ENCODE measurements at places on chromosomes 1 and 21.

GRCh38 chr21:35358008-35358407 lies 308.9 kb upstream of the RUNX1 start:
- no peak for DNase-seq

DNA sequence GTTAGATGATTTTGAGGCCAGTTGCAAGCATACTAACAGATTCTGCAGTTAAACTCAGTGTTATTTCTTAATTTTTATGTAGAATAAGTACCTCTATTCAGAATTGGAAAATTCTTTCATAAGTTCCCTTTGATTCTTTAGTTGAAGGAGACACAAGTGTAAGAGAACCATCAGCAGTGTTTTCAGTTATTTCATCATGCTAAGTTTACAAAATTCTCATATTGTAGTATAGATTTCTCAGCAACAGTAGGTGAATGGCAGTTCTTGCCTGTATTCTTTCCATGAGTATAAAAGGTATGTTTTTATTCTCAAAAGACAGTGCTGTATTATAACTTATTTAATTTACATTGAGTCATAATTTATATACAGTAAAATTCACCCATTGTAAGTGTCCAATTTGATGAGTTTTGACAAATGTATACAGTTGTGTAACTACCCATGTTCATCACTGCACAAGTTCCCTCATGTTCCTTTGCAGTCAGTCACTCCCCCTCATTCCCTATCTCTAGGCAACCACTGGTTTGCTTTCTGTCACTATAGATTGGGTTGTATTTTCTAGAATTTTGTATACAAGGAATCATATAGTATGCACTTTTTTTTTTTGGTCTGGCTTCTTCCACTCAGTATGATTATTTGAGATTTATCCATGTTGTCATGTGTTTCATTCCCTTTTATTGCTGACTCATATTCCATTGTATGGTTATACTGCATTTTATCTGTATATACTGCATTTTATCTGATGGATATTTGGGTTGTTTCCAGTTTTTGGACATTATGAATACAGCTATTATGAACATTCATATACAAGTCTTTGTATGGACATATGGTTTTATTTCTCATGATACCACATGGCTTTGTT lies 3.9 kb downstream of the RPS6KC1 start:
- no peak for DNase-seq

GRCh38 chr1:154446292-154446691 lies 41.1 kb downstream of the IL6R start:
- DNase-seq, result no peak

GRCh38 chr1:76170084-76170483 lies 95.5 kb downstream of the ST6GALNAC3 start:
- no peak for DNase-seq

DNA sequence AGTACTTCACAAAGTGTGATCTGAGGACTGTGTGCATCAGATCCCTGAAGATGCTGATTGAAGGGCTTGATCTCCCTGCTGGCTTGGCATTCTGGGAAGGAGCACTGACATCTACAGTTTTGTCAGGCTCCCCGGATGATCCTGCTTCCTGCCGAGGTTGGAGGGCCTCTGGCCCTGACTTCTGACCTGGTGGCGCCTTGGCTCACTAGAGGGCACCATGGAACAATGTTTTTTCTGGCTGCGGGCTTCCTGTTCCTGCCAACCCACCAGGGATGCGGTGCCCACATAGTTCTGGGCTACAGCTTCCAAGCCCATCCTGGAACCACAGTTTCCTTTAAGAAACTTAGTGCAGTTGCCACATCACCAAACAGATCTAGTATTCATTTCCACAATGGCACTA lies 38.8 kb upstream of the RASAL2 start:
- no peak for DNase-seq

GRCh38 chr1:15786581-15786980 lies 20.9 kb downstream of the UQCRHL start:
- DNase-seq, result no peak

GRCh38 chr1:204307334-204307883 lies 52.3 kb downstream of the PLEKHA6 start:
- DNase-seq, result no peak

DNA sequence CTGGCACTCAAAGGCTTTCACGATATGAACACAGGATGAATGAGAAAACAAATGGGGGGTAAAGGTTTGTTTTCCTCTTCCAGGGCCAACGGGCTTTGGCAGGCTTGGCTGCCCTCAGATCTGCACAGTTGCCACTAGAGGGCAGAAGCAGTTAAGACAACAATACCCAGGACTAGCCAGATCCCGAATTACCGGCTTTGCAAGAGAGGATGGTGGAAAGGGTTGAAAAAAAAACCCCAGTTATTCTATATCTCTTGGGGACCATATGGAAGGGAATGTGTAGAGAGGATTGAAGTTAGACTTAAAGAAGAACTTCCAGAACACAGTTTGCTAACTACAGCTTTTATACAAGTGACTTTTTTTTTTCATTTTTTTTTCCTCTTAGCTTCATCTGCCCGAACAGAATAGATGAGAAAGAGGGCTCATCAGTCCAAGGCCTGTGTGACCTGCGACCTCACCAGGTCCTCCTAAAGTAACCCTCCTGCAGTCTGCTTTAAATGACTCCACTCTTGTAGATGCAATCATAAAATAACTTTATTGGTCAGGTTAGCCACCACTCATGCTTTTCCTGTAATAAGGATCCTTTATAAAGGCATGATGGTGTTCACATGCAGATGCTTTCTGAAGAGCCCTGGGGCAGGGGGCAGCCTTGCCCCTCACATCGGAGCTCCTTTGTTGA lies 10.7 kb downstream of the FMOD start:
- peak; percentile 68 for DNase-seq

- no peak for DNase-seq
Observed at GRCh38 chr1:145782272-145783099, 41.4 kb downstream of the RNF115 start.

GRCh38 chr1:182193908-182194550 lies 132.5 kb upstream of the ZNF648 start:
- DNase-seq, result no peak

GRCh38 chr1:85577419-85578320 lies 2.9 kb upstream of the CCN1 start:
- no peak for DNase-seq

DNA sequence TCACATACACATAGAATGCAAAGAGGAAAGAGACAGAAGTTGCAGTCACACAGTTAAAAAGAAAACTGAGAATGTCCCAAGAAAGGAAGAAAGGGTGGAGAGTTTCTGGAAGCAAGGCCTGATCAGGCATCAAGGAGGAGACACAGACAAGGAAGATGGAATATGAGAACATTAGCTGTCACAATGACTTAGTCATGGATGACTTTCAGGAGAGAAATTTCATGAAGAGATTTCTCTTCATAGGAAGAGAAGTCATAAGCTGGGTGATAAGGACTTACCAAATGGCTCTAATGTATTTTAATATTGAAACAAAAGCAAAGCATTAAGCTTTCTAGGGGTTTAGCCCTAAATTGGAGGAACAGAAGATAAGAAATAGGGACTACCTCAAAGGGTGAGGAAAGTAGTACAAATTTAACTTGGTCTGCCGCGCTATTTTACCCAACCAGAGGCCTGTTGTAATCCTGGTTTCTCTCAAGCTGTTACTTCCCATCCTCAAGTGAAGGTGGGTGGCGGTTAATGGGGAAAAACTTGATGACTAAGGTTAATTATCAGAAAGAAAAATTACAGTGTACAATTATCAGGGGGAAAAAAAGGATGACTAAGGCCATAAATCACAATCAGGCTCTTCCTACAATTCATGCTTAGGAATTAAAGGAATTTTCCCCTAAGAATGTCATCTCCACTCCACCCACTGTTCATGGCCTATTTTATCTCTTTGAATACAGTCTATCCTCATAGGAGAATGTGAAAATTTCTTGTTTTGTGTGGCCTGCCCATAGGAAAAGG lies 93.9 kb upstream of the ADGRL2 start:
- DNase-seq, result no peak

GRCh38 chr21:26550326-26550725 lies 22.8 kb downstream of the CYYR1 start:
- DNase-seq, result no peak

DNA sequence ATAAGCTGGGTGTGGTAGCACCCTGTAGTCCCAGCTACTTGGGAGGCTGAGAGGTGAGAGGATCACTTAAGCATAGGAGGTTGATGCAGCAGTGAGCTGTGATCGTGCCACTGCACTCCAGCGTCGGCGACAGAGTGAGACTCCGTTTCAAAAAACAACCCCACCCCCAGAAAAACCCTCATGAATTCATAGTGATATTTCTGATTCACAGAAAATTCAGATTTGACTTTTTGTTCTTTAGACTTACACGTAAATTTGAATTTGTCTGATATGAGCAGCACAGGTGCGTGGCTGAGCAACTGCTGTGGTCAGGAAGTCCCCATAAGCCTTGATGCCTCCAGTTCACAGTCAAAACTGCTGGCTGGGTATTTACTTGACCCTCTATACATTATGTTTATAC lies 10.0 kb upstream of the MORC3 start:
- DNase-seq, result no peak

- no peak for DNase-seq
Observed at GRCh38 chr1:74425676-74426075, 86.7 kb downstream of the LRRC53 start.

DNA sequence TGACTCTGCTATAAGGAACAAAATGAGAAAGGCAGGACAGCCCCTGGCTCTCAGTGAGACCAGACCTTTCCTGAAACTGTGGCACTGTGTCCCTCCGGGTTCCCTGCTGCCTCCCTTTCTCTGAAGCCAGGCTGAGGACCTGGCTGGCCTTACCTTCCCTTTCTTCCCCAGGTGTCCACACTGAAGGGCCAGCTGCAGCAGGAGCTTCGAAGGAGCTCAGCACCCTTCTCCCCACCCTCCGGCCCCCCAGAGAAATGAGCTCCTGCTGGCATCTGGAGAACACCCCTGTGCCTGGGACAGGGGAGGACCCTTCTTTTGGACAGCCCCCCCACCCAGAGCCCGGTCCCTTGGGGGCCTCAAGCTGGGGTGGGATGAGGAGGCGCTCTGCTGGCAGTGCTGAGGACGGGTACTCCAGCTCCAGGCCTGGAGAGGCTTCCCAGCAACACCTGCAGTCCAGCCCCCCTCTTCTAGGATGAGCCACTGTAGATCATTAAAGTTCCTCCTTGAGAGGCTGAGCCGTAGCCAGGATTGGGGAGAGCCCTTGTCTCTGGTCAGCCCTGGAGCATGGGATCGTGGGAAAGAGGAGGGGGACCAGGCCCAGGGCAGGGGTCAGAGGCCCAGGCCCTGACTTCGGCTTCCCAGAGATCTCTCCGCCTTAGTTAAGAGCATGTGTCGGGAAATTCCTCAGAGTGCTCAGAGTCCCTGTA lies 8.1 kb downstream of the MFAP2 start:
- no peak for DNase-seq

All from activated CD4-positive, alpha-beta T cell treated with anti-CD3 and anti-CD28 coated beads, Interleukin-2, amount 50 U/mL, for 24 hours (primary cell).